NCI-H1694 treated with DMSO at 0.1 percent for 48 hours (cell line): ENCODE measurements at places on chromosomes 2 and 18.
A peak's percentile ranks its signal among the peaks of the same experiment; 100 is the strongest.

GRCh38 chr18:44107187-44107586 lies 573.5 kb upstream of the SETBP1 start:
- DNase-seq = no peak

GRCh38 chr2:171235262-171235881 lies 74.7 kb upstream of the TLK1 start:
- no peak for DNase-seq

GRCh38 chr2:191869781-191870180 lies 22.9 kb upstream of the CAVIN2 start:
- peak; percentile 79 for DNase-seq

GRCh38 chr2:71564790-71565189 lies 111.4 kb downstream of the DYSF start:
- no peak for DNase-seq

DNA sequence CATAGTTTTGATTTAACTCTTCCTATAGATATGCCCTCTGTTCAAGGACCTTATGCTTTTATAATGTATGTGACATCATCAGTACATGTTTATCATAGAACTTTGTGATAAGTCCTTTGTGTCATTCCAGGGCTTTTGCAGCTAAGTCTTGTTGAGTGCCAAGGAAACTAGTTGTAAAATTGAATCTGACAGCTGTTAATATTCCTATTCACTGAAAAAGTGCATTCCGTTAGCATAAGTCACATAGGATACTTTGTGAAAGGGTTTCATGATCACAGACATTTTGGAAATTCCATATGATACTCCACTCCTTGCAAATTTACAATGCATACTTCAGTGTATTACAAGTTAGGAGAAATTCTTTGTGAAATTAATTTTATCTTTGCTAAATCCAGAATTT lies 503.4 kb downstream of the CCDC85A start:
- no peak for DNase-seq

DNA sequence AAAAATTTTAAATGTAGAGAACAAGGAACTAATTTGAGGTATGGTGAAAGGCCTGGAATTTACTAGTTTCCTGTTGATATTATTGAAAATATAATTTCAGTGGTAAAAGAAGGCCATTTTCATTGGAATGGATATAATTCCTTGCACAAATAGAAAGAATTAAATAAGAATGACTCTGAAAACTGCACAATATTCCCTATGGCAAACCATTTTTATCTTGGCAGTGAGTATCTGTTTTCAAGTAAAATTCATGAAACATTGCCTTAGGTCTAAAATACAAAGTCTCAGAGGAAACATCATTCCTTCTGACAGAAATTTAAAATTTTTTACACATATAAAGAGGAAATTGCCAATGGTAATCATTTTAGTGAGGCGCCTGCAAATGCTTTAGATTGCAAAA lies 1468.3 kb downstream of the LRP1B start:
- DNase-seq = no peak

DNA sequence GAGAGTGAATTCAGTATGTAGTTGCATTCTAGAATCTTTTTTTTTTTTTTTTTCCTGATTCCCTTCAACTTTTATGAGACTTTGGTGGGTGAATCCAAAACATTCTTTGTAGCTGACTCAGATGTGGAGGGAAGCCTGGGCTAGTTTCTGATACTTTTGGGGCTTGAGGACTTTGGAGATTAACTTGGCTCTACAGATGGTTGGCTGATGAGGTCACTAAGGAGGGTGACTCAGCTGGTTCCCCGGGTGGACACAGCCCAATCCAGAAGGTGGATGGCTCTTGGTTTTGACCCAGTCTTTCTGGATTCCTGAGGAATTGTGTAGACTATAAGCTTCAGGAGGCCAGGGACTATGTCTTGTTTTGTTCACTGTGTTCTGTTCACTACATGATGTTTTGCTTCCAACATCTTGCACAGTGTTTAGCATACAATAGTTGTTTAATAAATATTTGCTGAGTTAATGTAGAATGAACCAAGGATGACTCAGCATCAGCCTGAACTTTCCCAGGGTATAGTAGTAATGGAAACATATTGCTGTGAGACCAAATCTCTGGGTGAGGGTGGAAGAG lies 30.5 kb downstream of the LAMA3 start:
- no peak for DNase-seq

GRCh38 chr2:149679286-149679685 lies 91.7 kb upstream of the MMADHC start:
- no peak for DNase-seq

- DNase-seq = no peak
Observed at GRCh38 chr2:123163398-123163797, 861.7 kb upstream of the CNTNAP5 start.

DNA sequence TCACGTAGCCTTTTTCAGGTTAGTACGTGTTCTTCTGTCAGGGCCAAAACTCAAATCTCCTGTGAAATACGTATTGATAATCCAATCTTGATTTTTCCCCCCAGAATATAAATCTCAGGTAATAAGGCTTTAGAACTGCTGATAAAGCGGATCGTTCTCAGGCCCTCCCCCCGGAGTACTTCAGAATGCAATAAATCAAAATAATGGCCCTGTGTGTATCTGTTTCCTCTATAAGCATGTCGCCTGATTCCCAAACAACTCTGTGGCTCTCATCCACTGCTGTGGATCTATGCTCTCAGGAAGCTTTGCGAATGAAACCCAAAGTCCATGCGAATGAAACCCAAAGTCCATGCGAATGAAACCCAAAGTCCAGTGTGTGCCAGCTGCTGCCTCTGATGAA lies 49.4 kb downstream of the IMPA2 start:
- DNase-seq = no peak

DNA sequence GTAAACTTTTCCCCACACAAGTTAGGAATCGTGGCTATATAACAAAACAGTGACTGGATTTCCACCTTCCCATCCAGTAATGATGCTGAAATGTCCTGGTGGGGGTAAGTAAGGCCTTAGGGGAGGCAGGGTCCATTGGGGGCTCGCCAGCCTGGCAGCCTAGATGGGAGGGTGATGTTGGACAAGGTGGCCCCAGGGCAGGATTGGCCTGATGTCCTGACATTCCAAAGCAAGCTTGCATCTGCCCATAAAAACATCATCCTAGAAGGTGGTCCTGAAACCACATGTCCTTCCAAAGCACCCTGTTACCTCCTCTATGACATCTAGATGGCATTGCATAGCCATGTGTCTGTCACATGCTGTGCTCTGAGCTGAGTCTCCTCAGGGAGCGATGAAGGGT lies 54.1 kb upstream of the RAB6C start:
- DNase-seq = no peak

- DNase-seq = no peak
Observed at GRCh38 chr18:363301-364085, 95.6 kb upstream of the THOC1 start.

- DNase-seq = no peak
Observed at GRCh38 chr2:37829616-37830395, 95.3 kb upstream of the RMDN2 start.

DNA sequence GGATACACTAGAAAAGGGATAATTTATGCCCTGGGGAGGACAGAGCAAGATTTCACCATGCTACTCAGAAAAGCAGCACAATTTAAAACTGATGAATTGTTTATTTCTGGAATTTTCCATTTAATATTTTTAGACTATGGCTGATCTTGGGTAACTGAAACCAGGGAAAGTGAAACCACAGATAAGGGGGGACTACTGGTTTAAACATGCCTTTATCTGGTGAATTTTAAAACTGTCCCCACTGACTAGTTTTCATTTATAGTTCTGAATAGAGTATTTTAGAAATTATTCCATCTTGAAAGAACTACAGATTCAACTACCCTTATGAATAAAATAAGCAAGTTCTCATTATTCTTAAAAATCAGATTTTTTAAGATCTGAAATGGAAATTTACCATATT lies 15.0 kb downstream of the NFU1 start:
- DNase-seq = no peak

DNA sequence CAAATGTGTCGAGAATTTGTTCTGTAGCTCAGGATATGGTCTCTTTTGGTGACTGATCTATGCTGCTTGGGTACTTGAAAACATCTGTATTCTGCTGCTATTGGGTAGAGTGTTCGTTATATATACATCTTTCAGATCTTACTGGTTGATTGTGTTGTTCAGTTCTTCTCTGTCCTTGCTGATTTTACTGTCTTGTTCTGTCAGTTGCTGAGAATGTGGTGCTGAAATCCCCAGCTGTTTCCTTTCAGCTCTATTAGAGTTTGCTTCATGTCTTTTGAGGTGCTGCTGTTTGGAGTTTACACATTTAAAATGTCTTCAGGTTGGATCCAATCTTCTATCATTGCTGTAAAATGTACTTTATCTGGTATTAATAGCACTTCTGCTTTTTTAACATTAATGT lies 12.9 kb downstream of the BCL2L11 start:
- DNase-seq = no peak

- DNase-seq = peak; percentile 92
Observed at GRCh38 chr2:18520451-18521425, 39.7 kb downstream of the RDH14 start.

GRCh38 chr2:144183727-144184126 lies 336.2 kb downstream of the ZEB2 start:
- no peak for DNase-seq

DNA sequence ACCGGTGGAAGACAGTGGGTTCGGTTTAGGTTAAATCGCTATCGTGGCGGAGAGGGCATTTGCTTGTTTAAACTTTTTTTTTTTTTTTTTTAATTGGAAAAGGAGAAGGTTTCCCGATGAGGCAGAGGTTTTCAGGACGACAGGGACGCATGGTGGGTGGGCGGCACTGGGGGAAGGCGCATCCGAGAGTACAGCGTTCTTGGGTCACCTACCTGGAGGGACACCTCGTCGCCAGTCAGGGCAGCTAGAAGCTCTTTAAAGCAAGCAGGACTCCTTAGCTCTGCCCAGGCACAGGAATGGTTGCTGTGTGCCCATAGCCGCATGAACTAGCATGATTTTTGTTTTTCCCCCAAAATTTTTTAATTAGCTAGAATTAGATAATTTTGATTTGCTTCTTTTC lies 437 bp downstream of the LDLRAD4 start:
- no peak for DNase-seq

GRCh38 chr18:79246309-79247108 lies 149.2 kb upstream of the NFATC1 start:
- peak; percentile 67 for DNase-seq

DNA sequence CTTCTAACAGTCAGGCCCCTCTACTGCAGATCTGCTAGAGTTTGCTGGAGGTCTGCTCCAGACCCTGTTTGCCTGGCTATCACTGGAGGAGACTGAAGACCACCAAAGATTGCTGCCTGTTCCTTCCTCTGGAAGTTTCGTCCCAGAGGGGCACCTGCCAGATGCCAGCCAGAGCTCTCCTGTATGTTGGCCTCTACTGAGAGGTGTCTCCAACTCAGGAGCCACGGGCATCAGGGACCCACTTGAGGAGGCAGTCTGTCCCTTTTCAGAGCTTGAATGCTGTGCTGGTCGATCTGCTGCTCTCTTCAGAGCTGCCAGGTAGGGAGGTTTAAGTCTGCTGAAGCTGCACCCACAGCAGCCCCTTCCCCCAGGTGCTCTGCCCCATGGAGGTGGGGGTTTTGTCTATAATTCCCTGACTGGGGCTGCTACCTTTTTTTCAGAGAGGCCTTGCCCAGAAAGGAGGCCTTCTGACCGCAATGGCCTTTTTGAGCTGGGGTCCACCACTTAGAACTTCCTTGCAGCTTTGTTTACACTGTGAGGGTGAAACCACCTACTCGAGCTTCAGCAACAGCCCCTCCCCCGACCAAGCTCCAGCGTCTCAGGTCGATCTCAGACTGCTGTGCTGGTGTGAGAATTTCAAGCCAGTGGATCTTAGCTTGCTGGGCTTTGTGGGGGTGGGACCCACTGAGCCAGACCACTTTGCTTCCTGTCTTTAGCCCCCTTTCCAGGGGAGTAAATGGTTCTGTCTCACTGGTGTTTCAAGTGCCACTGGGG lies 566.0 kb downstream of the NR4A2 start:
- no peak for DNase-seq

DNA sequence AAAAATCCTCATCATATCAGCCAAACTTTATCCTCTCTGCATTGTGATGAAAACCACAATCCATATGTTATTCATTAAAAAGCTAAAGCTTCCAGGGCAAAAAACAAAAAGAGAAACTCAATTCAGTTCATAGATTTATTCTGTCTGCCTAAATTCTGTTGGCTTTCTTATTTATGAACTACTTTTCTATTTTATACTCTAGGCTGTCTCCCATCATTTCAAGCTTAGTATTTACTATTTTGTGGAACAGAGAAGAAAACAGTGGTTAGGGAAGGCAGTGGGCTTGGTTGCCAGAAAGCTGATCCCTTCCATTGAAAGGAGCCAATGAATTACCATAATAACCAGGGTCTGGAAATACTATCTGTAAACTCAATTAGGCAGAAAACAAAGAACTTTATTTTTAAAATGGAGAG lies 71.8 kb downstream of the RAPH1 start:
- no peak for DNase-seq

DNA sequence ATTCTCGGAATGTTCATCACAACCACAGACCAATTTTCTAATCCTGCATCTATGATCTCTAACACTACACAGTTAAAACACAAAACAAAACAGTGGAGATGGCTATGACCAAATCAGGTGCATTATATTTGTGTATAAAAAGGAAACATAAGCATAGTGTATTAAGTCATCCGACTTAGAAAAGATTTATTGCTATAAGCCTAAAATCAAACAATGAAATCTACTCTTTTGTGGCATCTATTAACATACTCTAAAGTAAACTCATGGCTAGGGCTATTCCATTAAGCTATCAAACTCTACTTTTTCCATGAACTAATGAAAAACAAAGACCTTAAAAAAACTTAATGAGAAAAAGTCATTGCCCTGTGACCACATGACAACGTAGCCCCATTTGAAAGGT lies 8.7 kb downstream of the SP3 start:
- no peak for DNase-seq

GRCh38 chr2:45404807-45405297 lies 206.2 kb downstream of the SRBD1 start:
- no peak for DNase-seq

DNA sequence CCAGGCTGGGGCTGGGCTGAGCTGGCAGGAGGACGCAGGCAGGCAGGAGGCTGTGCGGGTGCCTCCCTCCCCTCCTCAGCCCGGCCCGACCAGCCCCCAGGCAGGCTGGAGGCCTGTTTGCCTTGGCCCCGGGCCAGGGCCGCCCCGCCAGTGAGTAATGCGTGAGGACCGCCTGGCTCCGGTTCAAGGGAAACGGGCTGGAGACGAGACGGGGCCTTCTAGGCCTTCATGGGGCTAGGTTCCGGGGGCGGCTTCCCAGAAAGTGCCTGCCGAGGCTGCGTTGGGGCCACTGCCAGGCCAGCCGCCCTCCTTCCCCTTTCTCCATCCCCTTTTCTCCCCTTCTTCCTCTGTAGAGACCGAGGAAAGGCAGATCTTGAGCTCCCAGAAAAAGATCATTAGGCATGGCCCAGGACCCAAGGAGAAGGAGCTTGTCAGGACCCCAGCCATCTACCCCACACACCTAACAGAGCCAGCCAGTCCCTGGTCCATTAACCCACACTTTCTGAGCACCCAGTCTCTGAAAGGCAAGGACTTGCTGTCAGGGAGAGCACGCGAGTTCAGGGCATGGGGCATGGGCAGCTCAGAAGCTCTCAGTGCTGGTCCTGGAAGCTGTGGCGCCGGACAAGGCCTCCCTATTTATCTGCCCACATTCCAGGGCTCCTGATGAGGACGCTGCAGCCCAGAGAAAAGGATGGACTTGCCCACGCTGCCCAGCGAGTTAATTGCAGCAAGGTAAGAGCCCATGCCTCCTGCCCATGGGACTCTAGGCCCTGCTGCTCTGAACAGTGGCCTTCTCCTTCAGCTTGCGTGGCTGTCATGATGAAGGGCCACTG lies 48.5 kb downstream of the SMAD7 start:
- peak; percentile 26 for DNase-seq

- DNase-seq = no peak
Observed at GRCh38 chr2:104434318-104434792, 419.6 kb upstream of the POU3F3 start.

GRCh38 chr2:25387876-25388449 lies 46.2 kb upstream of the DNMT3A start:
- no peak for DNase-seq
